Activated CD4-positive, alpha-beta T cell treated with anti-CD3 and anti-CD28 coated beads for 4 hours (primary cell): ENCODE measurements at places on chromosomes 2 and 18.

DNA sequence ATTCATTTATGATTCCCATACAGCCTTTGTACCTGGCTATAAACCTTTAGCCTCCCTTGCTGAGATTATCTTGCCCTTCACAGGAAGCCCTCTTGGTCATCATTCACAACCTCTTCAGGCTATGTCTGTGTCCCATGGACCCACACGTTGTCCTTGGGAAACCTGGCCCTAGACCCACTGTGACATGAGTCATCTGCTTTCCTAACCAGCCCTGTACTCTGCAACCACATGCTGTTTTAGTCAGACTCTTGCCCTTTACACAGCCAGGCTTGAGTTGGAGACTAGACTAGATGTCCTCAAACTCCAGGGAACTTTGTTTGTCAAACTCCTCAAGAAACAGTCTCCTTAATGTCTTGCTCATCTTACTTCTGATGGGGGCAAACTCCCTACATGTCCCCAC is 229.3 kb upstream of the ZSWIM2 start:
- DNase-seq: no peak

DNA sequence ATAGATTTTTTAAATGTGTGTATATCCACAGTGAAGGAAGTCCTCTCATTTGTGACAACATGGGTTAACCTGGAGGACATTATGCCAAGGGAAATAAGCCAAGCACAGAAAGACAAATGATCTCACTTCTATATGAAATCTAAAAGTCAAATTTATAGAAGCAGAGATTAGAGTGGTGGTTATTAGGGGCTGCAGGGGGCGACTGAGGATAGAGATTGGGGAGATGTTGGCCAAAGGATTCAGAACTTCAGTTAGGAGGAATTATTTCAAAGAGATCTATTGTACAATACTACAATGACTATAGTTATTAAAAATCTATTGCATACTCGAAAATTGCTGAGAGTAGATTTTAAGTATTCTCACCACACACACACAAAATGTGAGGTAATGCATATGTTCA is 252.4 kb upstream of the SLC39A10 start:
- DNase-seq: no peak

- DNase-seq: no peak
Observed at GRCh38 chr18:23992941-23993280, 21.6 kb upstream of the TTC39C start.

GRCh38 chr2:182366628-182367027 is 60.2 kb downstream of the PDE1A start:
- DNase-seq: no peak

GRCh38 chr2:231177156-231178025 is 21.0 kb upstream of the ARMC9 start:
- no peak for DNase-seq
